T-cell (primary cell): ENCODE measurements at places on chromosomes 5 and 9. TPM values are rescaled to one million over a fixed set of nuclear protein-coding genes. Genes with fewer than 3 reads are reported as not detected.

The SLIT3 gene
- 0.32 TPM for total RNA-seq

The GABRA1 gene
- total RNA-seq: not detected

DNA sequence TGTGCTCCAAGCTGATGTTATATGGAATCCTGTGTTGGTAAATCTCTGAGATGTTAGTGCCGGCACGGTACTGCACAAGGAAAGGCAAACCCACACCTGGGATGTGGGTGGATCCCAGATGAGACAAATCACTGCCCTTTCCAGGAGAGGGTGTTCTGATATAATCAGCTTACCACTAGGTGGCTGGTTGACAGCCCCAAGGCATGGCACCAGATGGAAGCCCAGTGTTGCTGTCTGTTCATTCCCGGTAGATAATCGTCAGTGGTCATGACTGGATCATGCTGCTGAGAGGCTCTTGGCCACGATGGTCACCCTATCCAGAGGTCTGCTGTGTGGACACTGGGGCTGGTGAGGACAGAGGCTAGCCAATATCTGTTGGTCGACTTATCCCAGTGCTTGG, 184.0 kb downstream of the CACNA1B start:
- H3K27ac ChIP-seq: no peak overlapping the region
- no peaks in the 10 kb centered on the region for H3K4me1 ChIP-seq
- H3K27me3 ChIP-seq: no peaks in the 10 kb centered on the region

DNA sequence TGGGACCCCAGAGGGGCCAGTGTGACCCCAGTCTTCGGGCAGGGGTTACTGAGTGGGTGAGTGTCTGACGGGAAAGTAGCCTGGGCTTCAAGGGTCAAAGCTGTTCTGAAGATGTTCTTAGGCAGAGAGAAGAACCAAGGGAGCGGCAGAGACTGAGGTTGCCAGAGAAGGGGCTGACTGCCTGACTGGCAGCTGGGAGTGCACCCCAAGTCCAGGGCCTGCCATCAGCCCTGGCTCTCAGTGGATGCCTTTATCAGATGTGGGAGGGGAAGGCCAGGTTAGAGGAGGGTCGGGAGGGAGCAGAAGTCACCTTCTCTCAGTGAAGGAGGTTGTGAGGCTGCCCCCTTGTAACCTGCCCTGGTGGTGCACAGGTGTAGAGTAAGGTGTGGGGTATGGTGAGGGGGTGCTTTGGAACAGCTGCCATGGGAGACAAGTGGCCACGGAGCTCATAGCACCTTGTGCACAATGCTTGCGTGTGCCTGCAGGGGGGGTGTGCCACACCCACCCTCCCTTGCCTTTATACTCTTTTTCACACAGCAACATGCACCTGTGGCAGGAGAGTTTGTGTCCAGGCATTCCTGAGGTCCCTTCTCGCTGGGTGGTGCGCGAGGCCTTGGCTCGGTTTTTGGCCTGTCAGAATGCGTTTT, 18.9 kb downstream of the RALGPS1 start:
- H3K27ac ChIP-seq: no peak overlapping the region
- no peak for DNase-seq
- H3K4me1 ChIP-seq: no peaks in the 10 kb centered on the region
- no peaks in the 10 kb centered on the region for H3K36me3 ChIP-seq
- no peaks in the 10 kb centered on the region for H3K27me3 ChIP-seq

- H3K27me3 ChIP-seq: no peaks in the 10 kb centered on the region
- H3K4me1 ChIP-seq: no peaks in the 10 kb centered on the region
- H3K27ac ChIP-seq: no peak overlapping the region
- no peak for DNase-seq
- H3K4me3 ChIP-seq: no peak overlapping the region
- H3K36me3 ChIP-seq: no peaks in the 10 kb centered on the region
These were observed 195.8 kb downstream of the ERCC6L2 start for GRCh38 chr9:96071076-96071814.

DNA sequence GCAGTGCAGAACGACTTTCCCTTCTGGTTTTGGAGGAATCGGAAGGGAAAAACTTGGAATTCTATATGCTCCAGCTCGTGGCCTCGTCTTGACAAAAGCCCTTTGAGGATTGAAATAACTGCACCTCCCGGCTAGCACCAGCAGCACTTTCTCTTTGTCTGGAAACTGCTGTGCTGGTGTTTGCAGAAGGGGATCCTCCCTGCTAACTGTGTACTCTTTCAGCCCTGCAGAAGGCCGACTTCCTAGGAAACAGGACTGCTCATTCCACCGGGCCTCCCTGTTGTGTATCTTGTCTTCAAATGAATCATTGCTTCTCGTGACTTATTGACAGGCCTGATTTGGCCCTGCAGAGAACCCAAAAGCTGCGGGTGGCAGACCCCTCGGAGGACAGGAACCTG, 23.6 kb downstream of the STC2 start:
- DNase-seq: no peak
- H3K4me3 ChIP-seq: no peak overlapping the region
- H3K27me3 ChIP-seq: peaks cover 39% of the 10 kb centered on the region
- H3K4me1 ChIP-seq: no peaks in the 10 kb centered on the region
